ENCODE measurements at places on chromosomes 13 and 19. TPM values are rescaled to one million over a fixed set of nuclear protein-coding genes. Genes with fewer than 3 reads are reported as not detected.

The ANKRD24 gene
- 0.26 TPM for total RNA-seq

The FCAR gene
- not detected for total RNA-seq

The MAP4K1 gene
- total RNA-seq, result not detected

The PLA2G4C gene
- 1.1 TPM for total RNA-seq

The SIGLEC7 gene
- not detected for total RNA-seq

The SYCN gene
- total RNA-seq, result not detected

The TMEM205 gene
- 70.6 TPM for total RNA-seq

The RAB20 gene
- 8.2 TPM for total RNA-seq

The DDX49 gene
- total RNA-seq, result 76.1 TPM

The CLEC17A gene
- total RNA-seq, result not detected

The DCLK1 gene
- total RNA-seq, result under 0.01 TPM

The PCDH20 gene
- total RNA-seq, result 0.26 TPM

The LIG4 gene
- 17.0 TPM for total RNA-seq

The SIGLECL1 gene
- total RNA-seq, result not detected

Data from bronchial epithelial cell (primary cell).